Activated T-cell treated with anti-CD3 and anti-CD28 coated beads, Interleukin-2, amount 50 U/mL, for 72 hours (primary cell): ENCODE measurements at places on chromosomes 1 and 21. TPM values are rescaled to one million over a fixed set of nuclear protein-coding genes. Genes with fewer than 3 reads are reported as not detected.

IGSF5 gene
- not detected for total RNA-seq

C4BPB gene
- 7.4 TPM for total RNA-seq

TNNI3K gene
- not detected for total RNA-seq

CFHR2 gene
- total RNA-seq, result not detected

OR2AK2 gene
- total RNA-seq, result 0.35 TPM

RNF186 gene
- not detected for total RNA-seq

MYBPH gene
- total RNA-seq, result not detected

PTPN22 gene
- 82.5 TPM for total RNA-seq

RYR2 gene
- 0.19 TPM for total RNA-seq

CHD1L gene
- 53.8 TPM for total RNA-seq

CENPL gene
- 38.3 TPM for total RNA-seq

TMEM53 gene
- total RNA-seq, result 3.8 TPM

GPR52 gene
- 1.9 TPM for total RNA-seq

AIRE gene
- total RNA-seq, result not detected

C1orf116 gene
- 0.21 TPM for total RNA-seq

TRAF3IP3 gene
- 127 TPM for total RNA-seq

CHIA gene
- not detected for total RNA-seq

FAM72C gene
- total RNA-seq, result 3.5 TPM

DYNLT5 gene
- total RNA-seq, result not detected

KCNK1 gene
- 5.9 TPM for total RNA-seq

MIS18A gene
- 26.2 TPM for total RNA-seq

RGS7 gene
- total RNA-seq, result not detected

C1orf141 gene
- 0.17 TPM for total RNA-seq

USF1 gene
- 52.3 TPM for total RNA-seq

PGLYRP4 gene
- total RNA-seq, result 0.21 TPM

RCSD1 gene
- total RNA-seq, result 69.5 TPM

PRKAA2 gene
- total RNA-seq, result not detected

PTAFR gene
- 0.12 TPM for total RNA-seq

IL6R gene
- 5.7 TPM for total RNA-seq

BNIPL gene
- 5.3 TPM for total RNA-seq

SDF4 gene
- 348 TPM for total RNA-seq

C21orf91 gene
- total RNA-seq, result 22.7 TPM

GRIK1 gene
- not detected for total RNA-seq

RBM34 gene
- 127 TPM for total RNA-seq

PALMD gene
- not detected for total RNA-seq

DNAJC28 gene
- 0.55 TPM for total RNA-seq

SPSB1 gene
- 12.2 TPM for total RNA-seq

FASLG gene
- total RNA-seq, result 9.0 TPM

GABRD gene
- total RNA-seq, result not detected

FCGR3A gene
- total RNA-seq, result 0.38 TPM

KCNE2 gene
- 0.48 TPM for total RNA-seq

FMO5 gene
- 0.46 TPM for total RNA-seq

PRR9 gene
- total RNA-seq, result not detected

SMYD3 gene
- total RNA-seq, result 19.1 TPM

F13B gene
- total RNA-seq, result not detected

BTG2 gene
- 153 TPM for total RNA-seq

RBM11 gene
- total RNA-seq, result 10.3 TPM

SERTAD4 gene
- total RNA-seq, result not detected

RNU1-4 gene
- 1,278 TPM for total RNA-seq

TAL1 gene
- total RNA-seq, result 0.30 TPM

FAM72B gene
- total RNA-seq, result 58.1 TPM

PHF13 gene
- total RNA-seq, result 16.5 TPM

ASPM gene
- 56.9 TPM for total RNA-seq

DCST2 gene
- total RNA-seq, result 1.4 TPM

KIF1B gene
- total RNA-seq, result 12.5 TPM

FCRL4 gene
- total RNA-seq, result not detected
